ENCODE measurements at places on chromosomes 5 and 9. TPM values are rescaled to one million over a fixed set of nuclear protein-coding genes. Genes with fewer than 3 reads are reported as not detected.

SLCO4C1 gene
- 3.4 TPM for total RNA-seq

- H3K27me3 ChIP-seq = no peaks in the 10 kb centered on the region
- H3K36me3 ChIP-seq = peaks cover 11% of the 10 kb centered on the region
- no peaks in the 10 kb centered on the region for H3K4me1 ChIP-seq
- no peak overlapping the region for H3K27ac ChIP-seq
- no peak for DNase-seq
Observed at GRCh38 chr9:133807037-133807436, 68.9 kb upstream of the SARDH start.

DNA sequence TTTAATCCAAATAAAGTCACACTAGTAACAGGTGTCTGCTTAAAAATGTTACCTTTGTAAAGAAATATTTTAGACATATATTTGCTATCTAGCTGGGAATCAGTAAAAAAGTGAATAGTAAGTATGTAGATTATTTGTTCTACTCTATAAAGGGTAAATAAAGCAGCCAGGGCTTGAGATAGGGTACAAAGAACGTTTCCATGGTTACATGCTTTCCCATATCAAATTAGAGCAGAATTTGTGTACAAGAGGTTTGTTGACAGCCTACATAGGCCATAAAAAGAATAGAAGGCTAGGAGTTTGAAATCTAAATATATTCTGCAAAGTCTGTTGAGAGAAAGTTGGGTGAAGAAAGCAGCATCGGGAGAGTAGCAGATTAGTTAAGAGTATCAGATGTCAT, 160.9 kb upstream of the POU5F2 start:
- H3K27ac ChIP-seq = no peak overlapping the region
- H3K4me3 ChIP-seq = no peak overlapping the region
- no peaks in the 10 kb centered on the region for H3K4me1 ChIP-seq
- H3K27me3 ChIP-seq = no peaks in the 10 kb centered on the region
- H3K36me3 ChIP-seq = no peaks in the 10 kb centered on the region

GRCh38 chr9:127225801-127226625, 38.6 kb upstream of the GARNL3 start:
- H3K27me3 ChIP-seq = peaks cover 39% of the 10 kb centered on the region
- H3K4me3 ChIP-seq = peak overlapping the region; percentile 79
- peaks cover 11% of the 10 kb centered on the region for H3K4me1 ChIP-seq
- peak overlapping the region; percentile 37 for H3K27ac ChIP-seq
- DNase-seq = no peak
- peaks cover 28% of the 10 kb centered on the region for H3K36me3 ChIP-seq

DNA sequence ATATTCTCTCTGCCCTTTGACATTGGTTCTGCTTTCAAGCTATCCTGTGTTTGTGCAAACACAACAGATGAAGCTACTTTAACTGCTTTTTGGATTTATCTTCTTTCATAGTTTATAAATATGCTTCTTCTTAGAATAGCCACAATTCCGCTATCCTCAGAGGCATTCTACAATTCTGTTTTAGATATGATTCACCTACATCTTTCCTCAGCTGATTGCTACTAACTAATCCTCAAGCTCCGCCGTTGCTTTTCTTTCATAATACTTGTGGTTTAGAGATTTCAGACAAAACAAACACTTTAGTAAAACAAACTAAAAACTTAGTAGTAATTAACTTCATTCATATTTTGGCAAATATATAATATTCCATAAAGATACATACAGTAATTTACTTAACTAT, 52.5 kb downstream of the ECPAS start:
- no peak overlapping the region for H3K4me3 ChIP-seq
- DNase-seq = no peak
- no peaks in the 10 kb centered on the region for H3K27me3 ChIP-seq
- H3K4me1 ChIP-seq = no peaks in the 10 kb centered on the region
- H3K27ac ChIP-seq = no peak overlapping the region
- H3K36me3 ChIP-seq = peaks cover 13% of the 10 kb centered on the region

Data from Calu3 (cell line).